Kidney (tissue), 22 donors: ENCODE measurements at places on chromosomes 12 and 14. TPM values are rescaled to one million over a fixed set of nuclear protein-coding genes. Genes with fewer than 3 reads are reported as not detected.
A peak's percentile ranks its signal among the peaks of the same experiment; 100 is the strongest.

DNA sequence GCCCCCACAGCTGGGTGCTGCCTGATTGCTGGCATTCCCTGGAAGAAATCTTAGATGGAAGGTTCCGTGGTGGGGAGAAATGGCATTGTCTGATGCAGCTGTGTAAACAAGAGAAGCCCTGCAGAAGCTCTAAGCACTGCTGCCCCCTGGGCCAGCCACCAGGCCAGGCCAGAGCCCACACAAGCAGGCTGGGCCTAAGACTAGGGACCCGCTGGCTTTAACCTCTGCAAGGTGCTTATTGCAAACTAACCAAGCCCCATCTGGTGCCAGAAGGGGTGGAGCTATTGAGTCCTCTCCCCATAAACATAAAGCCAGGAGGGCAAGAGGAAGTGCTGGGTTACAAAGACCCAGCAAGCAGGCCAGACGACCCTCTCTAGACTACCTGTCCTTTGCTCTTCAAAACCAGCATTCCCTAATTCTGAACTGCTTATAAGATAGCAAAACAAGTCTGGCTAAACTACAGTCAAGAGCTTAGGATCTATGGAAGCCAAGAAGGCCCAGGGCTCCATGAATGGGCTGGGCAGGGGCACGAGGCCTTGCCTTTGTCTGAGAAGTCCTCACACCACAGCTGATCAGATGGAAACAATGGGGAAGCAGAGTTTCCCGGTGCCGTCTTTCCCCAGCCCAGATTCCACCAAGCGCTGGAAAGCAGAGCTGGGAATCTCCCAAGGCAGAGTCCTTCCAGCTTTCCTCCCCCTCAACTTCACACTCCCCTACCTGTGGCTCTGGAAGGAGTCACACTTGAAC is 28.8 kb downstream of the P2RX4 start:
- peaks cover 5% of the 10 kb centered on the region for H3K36me3 ChIP-seq
- no peak overlapping the region for H3K4me3 ChIP-seq
- no peaks in the 10 kb centered on the region for H3K27me3 ChIP-seq
- no peak overlapping the region for H3K27ac ChIP-seq
- no peaks in the 10 kb centered on the region for H3K4me1 ChIP-seq

DNA sequence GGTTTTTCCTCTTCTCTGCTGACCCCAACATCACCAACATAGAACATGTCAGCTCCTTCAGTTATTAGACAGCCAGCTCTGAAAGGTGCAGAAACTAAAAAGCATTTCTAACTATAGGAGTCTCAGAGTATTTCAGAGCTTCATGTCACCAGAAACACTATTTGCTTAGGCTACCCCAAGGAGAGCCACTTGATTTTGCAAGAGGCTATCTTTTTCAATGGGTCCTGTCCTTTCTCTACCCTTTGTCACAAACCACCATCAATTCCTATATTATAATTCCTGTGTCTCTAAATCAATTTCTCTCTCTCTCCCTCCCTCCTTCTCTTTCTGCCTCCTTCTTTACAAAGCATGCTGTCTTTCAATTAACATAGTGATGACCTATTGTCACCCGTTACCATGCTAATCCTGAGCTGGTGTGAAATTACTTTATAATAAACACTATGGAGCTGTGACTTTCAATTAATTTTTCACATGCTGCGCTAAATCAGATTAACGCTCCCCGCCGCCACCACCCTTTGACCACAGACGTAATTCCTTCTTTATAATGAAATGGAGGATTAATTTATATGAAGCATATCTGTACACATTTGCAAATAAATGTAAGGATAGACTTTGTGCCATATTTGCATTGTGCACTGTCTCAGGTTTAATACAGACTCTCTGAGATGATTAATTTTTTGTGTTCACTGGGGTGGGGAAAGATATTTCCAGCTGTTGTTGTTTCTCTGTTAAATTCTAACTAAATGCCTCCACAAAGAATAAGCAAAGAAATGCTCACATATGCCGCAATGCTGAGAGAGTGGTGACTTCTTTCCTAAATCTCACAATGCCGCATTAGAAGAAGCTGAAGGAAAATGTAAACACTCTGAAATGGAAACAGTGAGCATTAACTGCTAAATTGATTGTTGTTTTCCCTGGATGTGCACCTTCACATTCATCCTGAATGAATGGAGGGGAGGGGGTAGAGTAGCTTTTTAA is 418.6 kb downstream of the PDZRN4 start:
- H3K27ac ChIP-seq = no peak overlapping the region
- no peaks in the 10 kb centered on the region for H3K27me3 ChIP-seq
- no peaks in the 10 kb centered on the region for H3K4me1 ChIP-seq
- no peak overlapping the region for H3K4me3 ChIP-seq
- H3K36me3 ChIP-seq = no peaks in the 10 kb centered on the region
- peak; percentile 30 for DNase-seq

- H3K36me3 ChIP-seq = no peaks in the 10 kb centered on the region
- H3K4me3 ChIP-seq = no peak overlapping the region
- peaks cover 5% of the 10 kb centered on the region for H3K4me1 ChIP-seq
- peaks cover under 1% of the 10 kb centered on the region for H3K27me3 ChIP-seq
These were observed 8.5 kb downstream of the TMEM233 start for GRCh38 chr12:119601877-119602733.

- H3K4me3 ChIP-seq = no peak overlapping the region
- no peak overlapping the region for H3K27ac ChIP-seq
- H3K4me1 ChIP-seq = no peaks in the 10 kb centered on the region
These were observed 13.0 kb upstream of the PYGL start for GRCh38 chr14:50957296-50957695.

Gene MSI1
- 0.80 TPM for polyA plus RNA-seq

- H3K27me3 ChIP-seq = no peaks in the 10 kb centered on the region
- no peaks in the 10 kb centered on the region for H3K36me3 ChIP-seq
These were observed 175.9 kb downstream of the EMP1 start for GRCh38 chr12:13372386-13372785.
